ENCODE measurements at places on chromosomes 16 and 17. TPM values are rescaled to one million over a fixed set of nuclear protein-coding genes. Genes with fewer than 3 reads are reported as not detected.

GRCh38 chr16:7979448-7980132 is 610.7 kb downstream of the TMEM114 start:
- no peak overlapping the region for H3K4me3 ChIP-seq
- no peaks in the 10 kb centered on the region for H3K36me3 ChIP-seq
- no peaks in the 10 kb centered on the region for H3K27me3 ChIP-seq
- no peaks in the 10 kb centered on the region for H3K4me1 ChIP-seq

DNA sequence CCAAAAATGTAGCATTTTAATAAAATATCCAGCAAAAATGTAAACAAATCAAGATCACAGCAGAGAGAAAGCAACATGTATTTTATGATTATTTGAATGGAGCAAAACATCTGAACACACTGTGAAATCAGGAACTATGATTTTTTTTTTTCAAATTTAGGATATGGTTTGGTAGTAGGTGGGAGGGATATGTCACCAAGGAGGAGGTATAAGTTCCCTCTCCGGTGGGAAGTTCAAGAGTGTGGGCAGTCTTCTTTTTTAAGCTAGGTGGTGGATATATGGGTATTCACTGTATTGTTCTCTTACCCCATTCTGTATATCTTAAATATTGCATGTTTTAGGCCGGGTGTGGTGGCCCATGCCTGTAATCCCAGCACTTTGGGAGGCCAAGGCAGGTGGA is 10.2 kb downstream of the CDR2 start:
- H3K27ac ChIP-seq: no peak overlapping the region
- no peak for DNase-seq
- H3K4me3 ChIP-seq: no peak overlapping the region
- no peaks in the 10 kb centered on the region for H3K36me3 ChIP-seq
- no peaks in the 10 kb centered on the region for H3K27me3 ChIP-seq

Gene ABCA9
- 18.0 TPM for total RNA-seq

DNA sequence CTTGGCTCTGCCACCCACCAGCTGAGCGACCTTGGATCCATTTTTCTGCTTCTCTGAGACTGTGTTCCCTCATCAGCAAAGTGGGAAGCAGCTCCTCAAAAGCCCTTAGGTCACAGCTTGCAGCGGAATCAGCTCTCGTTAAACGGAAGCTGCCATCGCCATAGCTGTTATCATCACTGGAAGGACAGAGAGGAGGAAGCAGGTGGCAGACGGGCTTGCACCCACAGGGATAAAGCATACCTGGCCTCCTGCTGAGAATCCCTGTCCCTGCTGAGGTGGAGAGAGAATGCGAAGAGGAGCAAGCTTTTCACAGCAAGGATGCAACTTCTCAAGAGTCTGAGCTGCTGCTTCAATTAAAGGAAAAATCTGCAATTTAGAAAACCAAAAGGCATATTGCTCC is 106.6 kb downstream of the CLEC16A start:
- no peak overlapping the region for H3K27ac ChIP-seq
- no peak for DNase-seq
- H3K36me3 ChIP-seq: peaks cover 5% of the 10 kb centered on the region
- no peaks in the 10 kb centered on the region for H3K27me3 ChIP-seq
- no peaks in the 10 kb centered on the region for H3K4me1 ChIP-seq

GRCh38 chr16:53055541-53056391 is 975 bp downstream of the CHD9 start:
- peak overlapping the region; percentile 92 for H3K27ac ChIP-seq
- no peaks in the 10 kb centered on the region for H3K36me3 ChIP-seq
- H3K27me3 ChIP-seq: no peaks in the 10 kb centered on the region
- peak overlapping the region; percentile 76 for H3K4me3 ChIP-seq
- H3K4me1 ChIP-seq: no peaks in the 10 kb centered on the region
- DNase-seq: peak; percentile 37

Gene IKZF3
- total RNA-seq: 2.3 TPM

- H3K27ac ChIP-seq: no peak overlapping the region
- no peaks in the 10 kb centered on the region for H3K27me3 ChIP-seq
- no peaks in the 10 kb centered on the region for H3K4me1 ChIP-seq
- DNase-seq: no peak
- no peak overlapping the region for H3K4me3 ChIP-seq
Observed at GRCh38 chr16:57923841-57924240, 47.1 kb downstream of the CNGB1 start.

DNA sequence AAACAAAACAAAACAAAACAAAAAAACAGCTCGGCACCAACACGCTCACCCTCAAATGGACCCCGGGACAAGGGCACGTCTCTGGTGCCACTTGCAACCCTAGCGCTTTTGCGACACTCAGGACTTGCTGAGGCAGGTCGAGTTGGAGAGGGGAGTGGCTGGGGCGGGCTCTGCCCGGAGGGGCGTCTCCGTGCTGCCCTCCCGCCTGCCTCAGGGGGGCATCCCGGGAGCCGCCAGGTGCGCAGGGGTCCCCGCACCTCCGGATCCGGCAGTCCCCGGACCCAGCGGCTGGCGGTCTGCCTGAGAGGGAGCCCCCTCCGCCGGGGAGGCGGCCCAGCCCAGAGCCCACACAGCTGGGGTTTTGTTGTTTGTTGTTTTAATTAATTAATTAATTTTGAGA is at the start of gene SLC52A1:
TSS of gene SLC52A1 (minus strand) at position 112 of the 400 bp plus-strand sequence. CDS start 820 bp downstream, outside the sequence.
- H3K4me3 ChIP-seq: peak within 1 kb of the TSS; percentile 71
- H3K27me3 ChIP-seq: no peaks in the 10 kb centered on the region
- DNase-seq: no peak
- no peaks in the 10 kb centered on the region for H3K36me3 ChIP-seq
- H3K4me1 ChIP-seq: no peaks in the 10 kb centered on the region

- no peak for DNase-seq
- peak overlapping the region; percentile 97 for H3K27ac ChIP-seq
- no peaks in the 10 kb centered on the region for H3K36me3 ChIP-seq
- peaks cover 3% of the 10 kb centered on the region for H3K4me1 ChIP-seq
- H3K4me3 ChIP-seq: peak overlapping the region; percentile 87
Observed at GRCh38 chr17:29390851-29391631, 878 bp downstream of the TAOK1 start.

- no peaks in the 10 kb centered on the region for H3K4me1 ChIP-seq
- no peak overlapping the region for H3K27ac ChIP-seq
- no peak overlapping the region for H3K4me3 ChIP-seq
- no peaks in the 10 kb centered on the region for H3K36me3 ChIP-seq
Observed at GRCh38 chr17:36514856-36515255, 19.8 kb downstream of the MYO19 start.

DNA sequence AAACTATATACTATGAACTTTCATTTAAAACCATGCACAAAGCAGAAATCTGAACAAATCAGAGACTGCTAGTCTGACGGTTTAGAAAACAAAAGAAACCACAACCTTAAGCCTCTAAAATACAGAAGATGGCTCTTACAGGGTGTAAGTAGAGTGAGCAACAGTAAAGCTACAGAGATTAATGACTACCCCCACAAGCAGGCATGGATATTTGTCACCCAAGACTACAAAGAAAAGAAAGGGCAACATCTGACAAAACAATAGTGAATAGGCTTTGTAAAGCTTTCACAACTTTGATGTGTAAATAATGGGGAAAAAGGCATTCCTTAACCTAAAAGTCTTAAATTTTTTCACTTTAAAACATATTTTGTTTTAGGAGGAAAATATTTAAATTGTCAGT is 75.0 kb downstream of the SPAG9 start:
- H3K4me3 ChIP-seq: no peak overlapping the region
- no peaks in the 10 kb centered on the region for H3K36me3 ChIP-seq
- DNase-seq: no peak
- no peaks in the 10 kb centered on the region for H3K27me3 ChIP-seq
- H3K4me1 ChIP-seq: no peaks in the 10 kb centered on the region

Gene NPIPB6
- total RNA-seq: 3.3 TPM

Gene TM4SF5
- total RNA-seq: not detected

Data from breast epithelium (tissue), 4 donors.